ENCODE measurements at places on chromosomes 16 and 17.
A peak's percentile ranks its signal among the peaks of the same experiment; 100 is the strongest.

- DNase-seq: no peak
Measured at GRCh38 chr17:9700754-9701476, 55.6 kb downstream of the USP43 start.

DNA sequence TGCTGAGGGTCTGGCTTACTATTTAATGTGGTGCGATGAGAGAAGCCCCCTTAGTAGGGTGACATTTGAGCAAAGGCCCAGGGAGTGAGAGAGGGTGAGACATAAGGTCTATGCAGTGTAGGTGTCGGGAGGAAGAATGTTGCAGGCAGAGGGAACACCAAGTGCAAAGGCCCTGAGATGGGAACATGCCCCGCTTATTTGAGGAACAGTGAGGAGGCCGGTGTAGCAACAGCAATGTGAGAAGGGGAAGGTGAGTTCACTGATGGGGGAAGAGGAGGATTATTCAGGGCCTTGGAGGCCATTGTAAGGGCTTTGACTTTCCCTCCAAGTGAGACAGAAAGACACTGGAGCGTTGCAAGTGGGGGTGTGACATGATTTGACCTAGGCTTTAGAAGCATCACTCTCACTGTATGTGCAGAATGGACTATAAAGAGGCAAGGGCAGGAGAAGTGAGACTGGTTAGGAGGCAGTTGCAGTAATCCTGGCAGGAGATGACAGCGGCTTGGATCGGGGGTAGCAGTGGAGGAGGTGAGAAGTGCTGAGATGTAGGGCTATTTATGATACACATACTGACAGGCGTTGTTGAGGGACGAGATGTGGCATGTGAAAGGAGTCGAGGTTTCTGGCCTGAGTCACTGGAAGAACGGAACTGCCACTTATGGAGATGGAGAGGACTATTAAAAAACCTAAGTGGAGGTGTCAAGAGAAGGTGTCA is 145.3 kb downstream of the SPECC1 start:
- DNase-seq: no peak

- no peak for DNase-seq
Measured at GRCh38 chr16:27803775-27804549, 254.0 kb downstream of the KATNIP start.

DNA sequence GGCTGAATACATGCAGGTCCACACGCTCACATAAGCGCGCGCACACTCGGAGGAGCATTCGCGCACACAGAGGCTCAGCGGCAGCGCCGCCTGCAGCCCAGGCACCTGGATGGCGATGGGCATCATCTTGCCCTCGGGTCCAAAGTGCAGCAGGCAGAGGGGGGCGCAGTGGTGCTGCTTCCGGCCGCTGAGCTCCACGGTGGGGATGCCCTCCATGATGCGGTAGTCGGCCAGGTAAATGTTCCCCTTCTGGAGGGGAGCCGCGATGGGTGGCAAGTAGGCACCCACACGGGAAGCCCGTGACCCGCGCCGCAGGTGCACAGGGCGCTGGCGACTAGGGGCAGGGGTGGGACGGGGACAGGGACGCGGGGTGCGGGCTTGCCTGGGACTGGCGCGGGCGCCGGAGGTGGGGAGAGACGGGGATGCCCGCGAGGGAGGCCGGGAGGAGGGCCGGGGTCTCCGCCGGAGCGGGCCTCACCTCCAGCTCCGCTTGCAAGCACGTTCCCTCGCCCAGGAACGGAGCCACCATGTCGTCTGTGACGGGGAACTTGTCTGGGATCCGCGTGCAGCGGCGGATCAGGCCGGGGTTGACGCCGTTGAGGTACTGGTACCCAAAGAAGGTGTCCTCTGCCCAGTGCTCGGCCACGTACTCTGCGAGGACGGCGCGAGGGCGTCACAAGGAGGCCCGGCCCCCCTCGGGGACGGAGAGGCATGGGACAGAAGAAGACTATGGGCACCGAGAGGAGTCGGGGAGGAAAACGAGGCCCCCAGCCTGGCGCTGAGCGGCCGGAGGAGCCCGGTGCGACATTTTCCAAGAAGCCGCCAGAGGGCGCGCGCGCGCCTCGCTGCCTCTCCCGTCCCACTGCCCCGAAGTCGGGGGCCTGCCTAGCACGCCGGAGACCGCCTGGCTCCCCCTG is 8.0 kb downstream of the ALOX12B start:
- DNase-seq: peak; percentile 86

DNA sequence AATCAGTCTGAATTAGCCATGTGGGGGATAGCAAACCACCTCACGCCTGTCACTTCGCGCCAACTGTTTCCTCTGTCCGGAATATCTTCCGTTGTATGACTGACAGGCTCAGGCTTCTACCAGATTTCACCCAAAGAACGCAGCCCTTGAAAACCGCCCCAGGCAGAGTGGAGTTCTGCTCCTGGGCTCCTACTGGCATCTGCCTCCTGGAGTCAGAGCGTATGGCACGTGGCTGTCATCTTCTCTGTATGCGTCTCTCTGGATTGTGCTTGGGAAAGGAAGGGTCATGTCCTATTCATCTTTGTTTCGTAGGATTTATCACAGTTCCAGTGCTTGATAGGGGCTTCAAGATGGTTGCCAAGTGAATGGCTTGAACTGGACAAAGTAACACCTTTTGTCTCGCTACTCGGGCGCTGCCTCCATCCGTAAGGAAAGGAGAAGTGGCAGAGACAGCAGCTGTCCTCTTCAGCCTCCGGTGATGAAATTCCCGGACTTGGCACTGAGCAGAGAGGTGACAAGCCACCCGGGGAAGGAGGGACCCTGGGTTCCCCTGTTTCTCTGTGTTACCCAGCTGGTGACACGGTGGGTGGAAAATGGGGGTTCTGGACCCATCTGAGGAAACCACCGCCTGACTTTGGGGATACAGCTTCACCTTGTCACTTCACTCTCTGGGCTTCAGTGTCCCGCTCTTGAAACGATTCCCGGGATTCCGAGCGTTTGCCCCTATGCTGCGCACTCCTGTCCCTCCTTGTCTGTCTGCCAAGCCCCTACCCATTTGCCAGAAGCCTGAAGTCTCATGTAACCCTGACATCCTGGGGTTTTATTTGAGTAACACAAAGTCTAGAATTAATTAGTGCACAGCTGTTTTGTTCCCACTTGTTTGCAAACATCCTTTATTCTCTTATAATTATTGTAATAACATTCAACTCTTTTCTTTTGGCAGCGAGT is 13.9 kb downstream of the KIAA0513 start:
- no peak for DNase-seq

DNA sequence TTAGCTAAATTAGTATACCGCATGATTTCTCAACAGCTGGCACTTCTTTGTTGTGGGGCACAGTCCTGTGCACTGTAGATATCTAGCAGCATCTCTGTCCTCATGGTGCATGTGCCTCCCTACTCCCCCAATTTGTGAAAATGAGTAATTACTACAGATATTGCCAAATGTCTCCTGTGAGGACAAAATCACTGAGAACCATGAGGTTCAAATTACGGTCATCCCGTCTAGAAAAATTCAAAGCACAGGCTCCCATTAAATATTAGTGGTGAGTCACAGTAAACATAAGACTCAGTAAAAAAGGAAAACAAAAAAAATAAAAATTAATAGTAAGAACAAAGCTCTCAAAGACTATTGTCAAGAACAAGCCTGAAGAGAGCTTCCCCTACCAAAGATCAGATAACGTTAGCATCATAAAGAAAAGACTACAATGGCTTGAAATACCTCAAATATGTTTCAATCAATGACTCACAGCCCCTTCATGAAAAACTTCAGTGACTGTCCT is 57.8 kb downstream of the STH start:
- DNase-seq: no peak

- DNase-seq: no peak
Measured at GRCh38 chr16:66287926-66288325, 78.6 kb upstream of the CDH5 start.

DNA sequence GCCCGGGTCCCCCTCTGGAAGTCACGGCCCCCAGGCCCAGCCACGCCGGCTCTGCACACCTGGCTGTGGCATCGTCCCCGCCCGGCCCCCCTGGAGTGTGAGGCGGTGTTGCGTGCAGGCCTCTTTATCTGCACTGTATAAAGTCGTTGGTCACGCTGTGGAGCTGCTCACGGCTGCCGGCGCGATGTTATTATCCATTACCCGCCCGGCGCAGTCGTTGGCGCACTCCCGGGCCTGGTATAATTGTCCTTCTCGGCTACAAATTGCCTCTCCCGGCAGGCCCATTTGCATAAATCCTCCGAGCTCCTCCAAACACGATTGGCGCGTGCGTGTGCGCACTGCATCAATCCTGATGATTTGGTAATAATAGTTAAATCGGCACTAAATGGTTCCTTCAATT is 57.8 kb downstream of the BAHCC1 start:
- DNase-seq: peak; percentile 30

- DNase-seq: no peak
Measured at GRCh38 chr17:63333869-63334268, 112.2 kb downstream of the CYB561 start.

DNA sequence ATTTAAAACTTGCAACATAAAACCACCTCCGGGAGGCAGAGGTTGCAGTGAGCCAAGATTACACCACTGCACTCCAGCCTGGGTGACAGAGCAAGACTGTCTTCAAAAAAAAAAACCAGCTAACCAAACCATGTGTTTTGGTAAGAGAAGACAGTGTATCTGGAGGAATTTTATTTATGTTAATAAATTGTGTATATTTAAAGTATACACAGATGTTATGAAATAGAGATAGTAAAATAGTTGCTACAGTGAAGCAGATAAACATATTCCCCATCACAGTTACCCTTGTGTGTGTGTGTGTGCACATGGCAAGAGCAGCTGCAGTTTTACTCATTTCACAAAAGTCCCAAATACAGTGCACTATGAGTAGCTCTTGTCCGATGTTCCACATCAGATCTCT is 54.8 kb upstream of the CRISPLD2 start:
- DNase-seq: no peak

GRCh38 chr17:78965491-78965924 is 14.2 kb downstream of the LGALS3BP start:
- DNase-seq: no peak

- DNase-seq: no peak
Measured at GRCh38 chr17:39775031-39775430, 37.3 kb downstream of the GRB7 start.

DNA sequence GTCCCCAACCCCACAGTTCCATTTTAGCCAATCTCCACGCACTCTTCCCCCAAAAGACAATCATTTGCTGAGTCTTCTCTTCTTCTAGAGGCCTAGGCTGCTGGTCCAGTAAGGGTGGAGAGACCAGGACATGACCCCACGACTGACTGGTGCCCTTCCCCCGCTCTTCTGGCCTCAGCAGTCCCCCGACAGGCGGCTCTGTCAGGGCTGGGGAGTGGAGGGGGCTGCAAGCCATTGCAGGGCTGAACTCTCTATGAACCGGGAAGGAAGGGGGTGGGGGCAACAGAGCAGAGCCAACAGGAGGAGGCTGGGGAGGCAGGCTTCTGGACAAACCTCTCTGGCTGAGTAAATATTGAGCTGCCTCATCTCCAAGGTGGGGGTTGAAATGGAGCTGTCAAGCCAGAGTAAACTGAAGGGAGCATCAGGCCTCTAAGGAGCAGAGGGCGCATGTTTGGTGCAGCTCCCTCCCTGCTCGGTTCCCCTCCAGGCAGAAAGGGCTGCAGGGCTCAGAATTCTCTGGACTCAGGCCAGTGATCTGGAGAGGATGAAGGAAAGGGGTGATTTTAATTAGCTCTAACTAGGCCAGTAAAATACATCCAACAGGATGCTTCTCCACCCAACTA is 8.7 kb downstream of the HOXB1 start:
- DNase-seq: peak; percentile 19

- DNase-seq: no peak
Measured at GRCh38 chr17:80987941-80988461, 3.6 kb upstream of the CHMP6 start.

DNA sequence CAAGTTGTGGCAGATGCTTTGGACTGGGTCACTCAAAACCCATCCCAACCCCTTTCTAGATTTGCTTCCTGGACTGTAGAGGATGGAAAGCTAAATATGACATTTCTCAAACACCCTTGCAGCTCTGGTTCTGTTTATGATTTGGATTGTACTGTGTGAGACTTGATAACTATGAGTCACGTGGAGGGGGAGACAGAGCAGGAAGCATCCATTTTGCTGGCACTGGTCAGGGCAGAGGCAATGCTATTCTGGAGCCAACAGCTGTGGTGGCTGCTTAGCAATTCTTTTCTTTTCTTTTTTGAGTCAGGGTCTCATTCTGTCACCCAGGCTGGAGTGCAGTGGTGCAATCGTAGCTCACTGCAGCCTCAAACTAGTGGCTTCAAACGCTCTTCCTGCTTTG is 13.6 kb upstream of the TERF2 start:
- no peak for DNase-seq

DNA sequence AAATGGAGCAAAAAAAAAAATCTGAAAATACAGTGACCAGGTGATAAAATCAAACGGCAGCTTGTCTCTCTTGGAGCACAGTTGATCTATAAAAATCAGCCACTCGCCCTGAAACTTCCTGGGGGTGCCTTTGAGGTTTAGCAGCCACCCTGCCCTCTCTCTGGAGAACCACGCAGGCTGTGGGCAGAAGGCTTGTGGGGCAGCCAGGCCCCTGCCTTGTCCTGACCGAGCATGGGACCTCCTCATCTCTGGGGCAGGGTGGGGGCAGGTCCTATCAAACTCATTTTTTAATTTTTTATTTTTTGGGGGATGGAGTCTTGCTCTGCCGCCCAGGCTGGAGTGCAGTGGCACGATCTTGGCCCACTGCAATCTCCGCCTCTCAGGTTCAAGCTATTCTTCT is 5.0 kb downstream of the TMEM238L start:
- no peak for DNase-seq

GRCh38 chr17:61131585-61131984 is 268.1 kb upstream of the TBX2 start:
- no peak for DNase-seq

All from NCI-H748 treated with DMSO at 0.1 percent for 48 hours (cell line).